ENCODE measurements at places on chromosomes 6 and 20.
A peak's percentile ranks its signal among the peaks of the same experiment; 100 is the strongest.

DNA sequence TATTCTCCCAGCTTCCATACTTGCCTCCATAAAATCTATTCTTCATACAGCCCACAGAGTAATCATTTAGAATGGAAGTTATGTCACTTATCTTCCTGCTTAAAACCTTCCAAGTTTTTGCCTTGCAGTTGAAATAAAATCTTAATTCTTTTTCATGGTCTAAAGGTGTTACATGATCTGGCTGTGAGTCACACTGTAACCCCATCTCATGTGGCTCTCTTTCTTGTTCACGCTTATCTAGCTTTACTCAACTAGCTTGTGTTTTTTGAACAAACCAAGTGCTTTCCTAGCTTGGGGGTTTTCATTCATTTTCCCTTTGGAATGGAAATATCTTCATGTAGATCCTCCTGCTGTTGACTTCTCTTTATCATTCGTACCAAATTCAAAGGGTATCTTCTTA lies 23.6 kb upstream of the THEMIS start:
- no peak for DNase-seq

- DNase-seq, result peak; percentile 84
These were observed 11.2 kb upstream of the CDK19 start for GRCh38 chr6:110826236-110827129.

DNA sequence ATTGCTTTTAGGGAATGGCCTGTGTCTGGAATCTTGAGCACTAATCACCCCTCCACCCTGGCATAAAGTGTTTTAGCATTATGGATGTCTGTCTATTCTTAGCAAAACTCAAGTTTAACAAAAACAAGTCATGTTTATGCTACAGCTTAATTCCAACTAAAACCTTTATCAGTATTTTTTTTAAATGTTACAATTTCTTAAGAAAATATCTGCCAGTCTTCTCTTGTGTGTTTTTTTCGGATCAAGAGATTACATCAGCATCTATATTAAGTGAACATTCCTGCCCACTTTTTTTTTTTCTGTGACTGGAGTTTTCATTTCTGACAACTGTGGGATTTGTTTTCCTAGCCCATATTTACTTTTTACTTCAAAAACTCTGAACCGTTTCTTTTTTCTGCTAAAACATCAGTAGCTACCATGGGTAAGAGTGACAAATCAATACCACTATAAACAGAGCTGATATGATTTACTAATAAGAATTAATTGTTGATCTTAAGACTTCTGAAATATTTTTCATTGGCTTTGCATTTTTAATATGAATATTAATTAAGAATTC lies 94.3 kb downstream of the EDN1 start:
- no peak for DNase-seq

GRCh38 chr6:54595844-54596243 lies 250.7 kb upstream of the FAM83B start:
- DNase-seq, result no peak

DNA sequence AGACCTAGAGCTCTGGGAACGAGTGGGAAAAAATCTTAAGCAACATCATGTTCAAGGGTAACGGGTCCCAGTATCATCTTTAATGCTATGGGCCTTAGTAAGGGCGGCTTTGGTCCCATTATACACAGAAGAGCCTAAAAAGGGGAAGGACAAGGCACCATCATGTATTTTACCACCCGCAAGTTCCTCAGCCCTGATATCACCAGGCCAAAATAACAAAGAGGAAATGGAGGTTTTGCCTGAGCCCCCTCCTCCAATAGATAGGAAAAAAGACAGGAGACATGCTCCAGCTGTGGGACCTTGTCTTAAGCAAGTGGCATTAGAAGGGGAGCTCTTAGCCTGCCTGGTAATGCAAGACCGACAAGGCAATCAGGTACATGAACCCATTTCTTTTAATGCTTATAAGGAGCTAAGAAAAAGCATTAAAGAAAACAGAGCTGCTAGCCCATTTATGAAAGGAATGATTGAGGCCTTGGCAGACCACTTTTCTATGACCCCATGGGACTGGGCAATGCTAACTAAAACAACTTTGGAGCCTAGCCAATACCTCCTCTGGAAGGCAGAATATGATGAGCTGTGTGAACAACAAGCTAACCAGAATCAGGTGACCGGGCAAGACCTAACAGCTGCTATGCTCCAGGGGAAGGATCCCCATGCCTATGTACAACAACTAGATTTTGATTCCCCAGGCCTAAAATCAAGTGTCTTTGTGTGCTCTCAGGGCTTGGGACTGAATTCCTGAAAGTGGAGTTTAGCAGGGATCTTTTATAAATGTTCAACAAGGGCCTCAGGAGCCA lies 23.2 kb downstream of the HLA-DPA1 start:
- peak; percentile 72 for DNase-seq

DNA sequence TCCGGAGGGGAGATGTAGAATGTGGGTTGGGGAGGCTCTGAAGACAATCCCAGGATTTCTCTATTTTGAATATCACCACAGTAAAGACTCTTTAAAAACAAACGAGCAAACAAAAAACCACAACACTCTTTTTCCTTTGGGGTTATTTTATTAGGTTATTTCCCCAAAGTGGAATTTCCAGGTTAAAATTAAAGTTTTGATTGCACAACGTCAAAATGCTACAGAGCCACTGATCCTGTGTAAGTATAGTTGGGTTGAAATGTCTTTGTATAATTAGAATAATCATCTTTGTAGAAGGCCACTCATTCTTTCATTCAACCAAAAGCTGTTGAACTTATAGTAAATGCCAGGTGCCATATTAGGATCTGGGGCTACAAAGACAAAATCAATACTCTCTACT lies 19.6 kb upstream of the PIM1 start:
- no peak for DNase-seq

DNA sequence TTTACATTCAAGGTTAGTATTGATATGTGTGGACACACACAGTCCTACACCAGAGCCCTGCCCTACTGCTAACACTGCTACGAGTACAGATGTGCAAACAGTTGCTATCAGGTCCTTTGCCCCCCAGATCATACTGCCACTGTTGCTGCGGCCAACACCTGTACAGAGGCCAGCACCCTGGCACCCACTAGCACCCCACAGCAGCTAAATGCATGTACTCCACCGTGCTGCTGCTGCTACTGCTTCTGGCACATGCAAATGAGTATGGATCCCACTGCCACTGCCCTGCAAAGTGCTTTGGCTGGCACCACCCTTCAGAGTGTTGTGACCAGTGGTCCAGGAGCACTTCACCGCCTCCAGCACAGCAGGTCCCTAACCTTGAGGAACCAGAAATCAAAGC lies 621.9 kb downstream of the GRIK2 start:
- DNase-seq, result no peak

DNA sequence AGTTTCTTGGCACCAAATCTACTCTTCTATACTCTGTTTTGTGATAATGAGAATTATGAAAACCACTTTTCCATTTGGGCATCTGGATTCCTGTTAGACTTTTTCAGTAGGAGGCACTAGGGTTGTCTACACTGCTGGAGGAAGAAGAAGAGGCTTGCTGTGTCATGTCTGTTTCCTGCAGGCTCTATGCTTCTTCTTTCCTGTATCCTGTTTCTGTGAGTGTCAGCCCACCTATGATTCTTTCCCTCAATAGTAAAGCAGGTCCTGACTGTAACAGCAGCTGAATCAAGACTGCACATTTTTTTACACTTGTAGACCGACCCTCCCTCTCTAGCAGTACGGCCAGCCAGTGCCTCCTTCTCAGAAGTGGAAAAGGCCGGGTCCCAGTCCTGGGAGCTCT lies 603.9 kb downstream of the HDGFL1 start:
- DNase-seq, result peak; percentile 3

GRCh38 chr6:12266571-12266970 lies 23.6 kb upstream of the EDN1 start:
- no peak for DNase-seq

GRCh38 chr6:14472255-14472985 lies 354.8 kb downstream of the CD83 start:
- DNase-seq, result no peak

GRCh38 chr6:73746787-73747186 lies 50.8 kb downstream of the CD109 start:
- DNase-seq, result no peak

GRCh38 chr6:26390531-26390930 lies 7.6 kb downstream of the BTN2A2 start:
- DNase-seq, result no peak

GRCh38 chr6:70409216-70409615 lies 4.1 kb upstream of the FAM135A start:
- peak; percentile 63 for DNase-seq

- peak; percentile 64 for DNase-seq
These were observed 774 bp upstream of the SFT2D1 start for GRCh38 chr6:166343150-166343487.

DNA sequence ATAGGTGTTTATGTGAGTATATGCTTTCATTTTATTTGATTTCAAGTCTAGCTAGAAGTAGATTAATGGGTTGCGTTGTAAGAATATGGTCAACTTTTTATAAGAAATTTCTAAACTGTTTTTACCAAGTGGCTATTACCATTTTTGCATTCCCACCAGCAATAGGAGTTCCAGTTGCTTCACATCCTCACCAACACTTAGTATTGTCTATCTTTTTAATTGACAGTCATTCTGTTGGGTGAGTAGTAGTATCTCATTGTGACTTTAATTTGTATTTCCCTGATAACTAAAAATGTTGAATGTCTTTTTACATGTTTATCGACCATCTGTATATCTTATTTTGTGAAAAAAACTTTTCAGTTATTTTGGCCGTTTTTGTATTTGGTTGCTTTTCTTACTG lies 135.3 kb downstream of the AKAP7 start:
- DNase-seq, result no peak

DNA sequence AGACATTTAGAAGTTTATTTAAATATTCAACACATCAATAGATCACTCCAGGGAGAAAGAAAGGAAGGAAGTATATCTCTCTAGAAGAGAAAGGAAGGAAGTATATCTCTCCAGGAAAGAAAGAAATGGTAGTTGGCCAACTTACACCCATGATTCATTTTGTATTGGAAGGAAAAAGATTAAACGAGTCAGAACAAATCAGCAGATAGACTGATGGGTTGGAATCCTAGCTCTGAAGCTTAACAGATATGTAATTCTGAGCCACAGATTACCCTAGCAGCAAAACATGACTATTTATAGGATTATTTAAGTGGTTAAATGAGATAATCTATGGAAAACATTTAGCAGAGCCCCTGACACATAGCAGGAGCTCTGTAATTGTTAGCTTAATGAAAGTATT lies 27.1 kb downstream of the COL12A1 start:
- no peak for DNase-seq

Data from inflammatory macrophage (primary cell).